CD4-positive, alpha-beta T cell treated with Interleukin-4 for 4 hours (primary cell): ENCODE measurements at places on chromosomes 12 and 14.

- peak; percentile 25 for DNase-seq
Observed at GRCh38 chr12:49827401-49828099, 663 bp downstream of the NCKAP5L start.

DNA sequence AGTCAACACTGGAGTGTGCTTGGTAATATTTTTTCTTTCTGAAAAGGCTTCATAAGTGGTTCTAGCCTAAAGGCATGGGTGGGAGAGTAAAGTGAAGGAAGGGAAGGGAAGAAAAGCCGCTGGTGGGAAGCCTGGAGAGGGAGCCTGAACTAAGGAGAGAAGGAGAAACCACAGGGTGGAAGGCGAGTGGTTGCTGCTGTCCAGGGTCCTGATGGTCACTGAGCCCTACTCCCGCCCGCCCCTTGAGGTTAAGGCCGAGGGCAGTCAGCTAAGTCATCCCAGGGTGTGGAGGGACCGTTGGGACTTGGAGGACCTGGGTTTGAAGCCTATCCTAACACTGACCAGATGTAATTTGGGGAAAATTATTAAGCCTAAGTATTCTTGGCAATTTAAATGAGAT, 189.1 kb downstream of the PIWIL1 start:
- no peak for DNase-seq

DNA sequence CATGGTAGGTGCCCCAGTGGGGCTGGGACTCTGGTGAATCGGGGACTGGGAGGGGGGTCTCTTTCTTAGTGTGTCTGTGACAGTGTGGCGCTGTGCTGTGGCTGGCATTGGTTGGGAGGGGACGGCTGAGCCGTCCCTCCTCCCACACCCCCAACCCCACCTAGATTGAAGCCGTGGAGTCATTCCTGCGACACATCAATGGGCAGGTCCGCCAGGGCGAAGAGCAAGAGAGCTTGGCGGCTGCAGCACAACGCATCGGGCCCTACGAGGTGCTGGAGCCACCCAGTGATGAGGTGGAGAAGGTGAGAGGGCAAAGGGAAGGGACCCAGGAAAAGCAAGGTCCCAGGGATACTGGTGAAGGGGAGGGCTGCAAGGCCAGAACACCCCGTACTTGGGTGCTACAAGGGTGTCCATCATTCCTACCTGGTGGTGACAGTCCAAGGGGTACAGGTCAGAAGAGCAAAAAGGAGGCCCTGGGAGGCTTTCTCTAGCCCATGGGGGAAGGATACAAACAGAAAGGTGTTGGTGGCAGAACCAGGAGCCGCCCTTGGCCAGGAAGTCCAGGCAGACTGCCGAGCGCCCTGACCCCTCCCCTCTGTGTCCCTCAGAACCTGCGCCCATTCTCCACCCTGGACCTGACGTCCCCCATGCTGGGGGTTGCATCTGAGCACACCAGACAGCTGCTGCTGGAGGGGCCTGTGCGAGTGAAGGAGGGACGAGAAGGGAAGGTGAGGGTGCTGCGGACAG, 7.4 kb downstream of the PLEKHG6 start:
- no peak for DNase-seq

DNA sequence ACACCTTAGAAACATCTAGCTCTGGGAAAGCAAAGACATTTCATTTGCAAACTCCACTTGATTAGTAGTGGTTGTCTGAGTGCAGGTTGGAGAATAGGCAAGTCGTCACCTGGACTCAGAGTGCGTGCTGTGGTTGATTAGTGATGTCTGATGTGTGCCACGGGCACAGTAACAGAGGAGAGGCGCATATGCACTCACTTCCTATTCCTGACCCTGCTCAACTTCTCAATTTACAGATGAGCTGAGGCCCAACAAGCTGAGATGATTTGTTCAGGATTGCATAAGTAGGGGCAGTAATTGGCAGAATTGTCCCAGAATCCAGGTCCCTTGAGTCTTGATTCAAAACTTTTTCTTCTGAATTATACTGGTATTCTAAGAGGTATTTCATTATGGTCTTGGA, 44.9 kb downstream of the ADCK1 start:
- no peak for DNase-seq

GRCh38 chr14:44970907-44971306, 8.9 kb downstream of the TOGARAM1 start:
- no peak for DNase-seq

DNA sequence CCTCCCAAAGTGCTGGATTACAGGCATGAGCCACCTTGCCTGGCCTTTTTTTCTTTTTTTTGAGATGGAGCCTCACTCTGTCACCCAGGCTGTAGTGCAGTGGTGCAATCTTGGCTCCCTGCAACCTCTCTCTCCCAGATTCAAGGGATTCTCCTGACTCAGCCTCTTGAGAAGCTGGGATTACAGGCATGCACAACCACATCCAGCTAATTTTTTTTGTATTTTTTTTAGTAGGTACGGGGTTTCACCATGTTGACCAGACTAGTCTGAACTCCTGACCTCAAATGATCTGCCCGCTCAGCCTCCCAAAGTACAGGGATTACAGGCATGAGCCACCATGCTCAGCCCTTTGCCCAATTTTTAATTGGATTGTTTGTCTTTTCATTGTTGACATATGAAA, 58.0 kb downstream of the SINHCAF start:
- DNase-seq, result no peak

GRCh38 chr12:18468246-18469075, 207.1 kb downstream of the PIK3C2G start:
- no peak for DNase-seq

- DNase-seq, result no peak
Observed at GRCh38 chr12:47944685-47945340, 18.6 kb upstream of the TMEM106C start.

DNA sequence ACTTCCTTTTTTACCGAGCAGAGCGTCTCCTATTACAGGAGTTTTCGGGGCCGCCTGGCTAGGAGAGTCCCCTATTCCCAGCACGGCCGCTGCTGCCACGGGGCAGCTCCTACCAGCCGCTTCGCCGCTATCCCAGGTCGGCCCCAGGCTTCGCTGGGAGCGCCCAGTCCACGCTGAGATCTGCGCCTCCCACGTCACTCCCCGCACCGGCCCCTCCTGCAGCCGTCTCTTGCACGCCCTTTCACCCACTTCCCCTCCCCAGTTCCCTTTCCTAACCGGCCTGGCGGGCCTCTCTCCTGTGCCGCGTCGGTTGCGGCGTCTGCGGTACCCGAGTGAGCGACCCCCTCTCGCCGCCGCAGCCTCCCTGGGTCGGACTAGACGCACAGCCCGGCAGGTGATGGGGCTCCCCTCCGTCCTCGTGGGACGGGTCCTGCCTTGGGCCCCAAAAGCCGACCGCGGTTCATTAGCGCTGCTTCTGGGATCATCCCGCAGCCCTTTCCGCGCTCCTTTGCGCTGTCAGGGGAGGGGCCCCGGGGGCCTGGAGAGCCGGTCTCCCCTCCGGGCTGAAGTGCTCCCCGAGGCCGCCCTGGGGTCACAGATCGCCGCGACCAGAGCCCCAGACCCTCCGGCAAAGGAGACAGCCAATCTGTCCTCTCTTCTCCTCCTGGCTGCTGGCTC, 1318.4 kb downstream of the TMEM121 start:
- peak; percentile 56 for DNase-seq

- peak; percentile 32 for DNase-seq
Observed at GRCh38 chr12:45244561-45245343, 28.9 kb downstream of the ANO6 start.

GRCh38 chr14:55120571-55121495, 8.2 kb upstream of the LGALS3 start:
- DNase-seq, result no peak

DNA sequence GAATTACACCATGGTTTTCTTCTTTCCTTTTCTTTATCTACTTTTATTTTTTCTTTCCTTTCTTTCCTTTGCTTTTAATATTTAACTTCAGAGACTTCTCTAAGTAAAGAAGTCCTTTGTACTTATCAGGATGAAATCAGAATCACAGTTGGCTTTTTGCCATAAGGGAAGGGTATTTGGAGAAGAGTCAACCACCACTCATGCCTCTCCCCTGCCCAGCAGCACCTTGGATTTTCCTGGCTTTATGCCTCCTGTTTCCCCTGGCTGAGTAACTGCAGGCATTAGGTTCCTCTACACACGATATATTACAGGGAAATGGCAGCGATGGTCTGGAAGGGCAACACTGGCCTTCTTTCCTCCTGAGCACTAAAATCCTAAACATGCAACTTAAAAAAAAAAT, 266.4 kb upstream of the CAND1 start:
- no peak for DNase-seq

GRCh38 chr12:116674643-116675183, 63.2 kb downstream of the SPRING1 start:
- DNase-seq, result no peak

DNA sequence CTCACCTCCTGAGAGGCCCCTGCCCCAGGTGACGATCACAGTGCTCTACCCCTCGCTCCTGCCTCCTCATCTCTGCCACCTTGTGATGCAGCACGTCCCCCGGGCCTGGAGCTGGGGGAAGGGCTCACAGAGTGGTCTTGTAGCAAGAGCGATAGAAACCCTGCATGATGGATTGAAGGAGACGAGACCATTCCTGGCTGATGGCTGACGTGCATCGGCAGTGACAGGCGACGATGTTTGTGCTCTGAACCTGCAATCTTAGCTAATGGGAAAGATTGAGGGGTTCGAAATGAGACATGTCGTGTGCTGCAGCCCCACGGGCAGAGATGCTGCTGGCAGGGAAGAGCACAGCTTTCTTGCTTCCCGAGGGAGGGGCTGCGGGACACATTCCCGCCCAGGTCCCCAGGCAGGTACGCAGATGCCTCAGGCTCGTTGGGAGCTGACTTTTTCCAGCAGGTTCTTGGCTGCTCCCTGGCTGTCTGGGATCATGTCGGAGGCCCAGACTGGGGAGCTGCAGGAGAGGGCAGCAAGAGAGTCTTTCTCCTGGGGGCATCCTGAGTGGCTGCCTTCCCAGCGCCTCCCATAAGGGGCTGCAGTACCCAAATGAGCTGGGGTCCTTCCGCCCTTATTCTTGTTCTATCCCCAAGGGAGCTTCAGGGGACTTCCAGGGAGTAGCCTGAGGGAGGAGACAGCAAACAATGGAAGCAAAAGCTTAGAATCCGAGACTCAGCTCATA, 38.7 kb upstream of the GPATCH2L start:
- DNase-seq, result no peak

GRCh38 chr12:26109343-26109881, 15.4 kb downstream of the BHLHE41 start:
- DNase-seq, result no peak

DNA sequence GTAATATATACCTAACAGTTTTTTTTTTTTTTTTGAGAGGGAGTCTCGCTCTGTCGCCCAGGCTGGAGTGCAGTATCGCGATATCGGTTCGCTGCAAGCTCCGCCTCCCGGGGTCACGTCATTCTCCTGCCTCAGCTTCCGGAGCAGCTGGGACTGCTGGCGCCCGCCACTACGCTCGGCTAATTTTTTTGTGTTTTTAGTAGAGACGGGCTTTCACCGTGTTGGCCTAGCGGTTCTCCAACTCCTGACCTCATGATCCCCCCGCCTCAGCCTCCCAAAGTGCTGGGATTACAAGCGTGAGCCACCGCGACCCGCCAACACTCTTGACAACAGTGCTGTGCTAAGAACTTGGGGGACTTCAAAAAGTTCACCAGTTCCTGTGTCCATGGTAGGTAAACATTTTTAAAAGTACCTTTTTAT, 63.5 kb downstream of the FOXG1 start:
- no peak for DNase-seq

- no peak for DNase-seq
Observed at GRCh38 chr12:92242907-92243306, 97.3 kb upstream of the BTG1 start.

- DNase-seq, result no peak
Observed at GRCh38 chr14:54220071-54220703, 176.6 kb upstream of the CDKN3 start.

DNA sequence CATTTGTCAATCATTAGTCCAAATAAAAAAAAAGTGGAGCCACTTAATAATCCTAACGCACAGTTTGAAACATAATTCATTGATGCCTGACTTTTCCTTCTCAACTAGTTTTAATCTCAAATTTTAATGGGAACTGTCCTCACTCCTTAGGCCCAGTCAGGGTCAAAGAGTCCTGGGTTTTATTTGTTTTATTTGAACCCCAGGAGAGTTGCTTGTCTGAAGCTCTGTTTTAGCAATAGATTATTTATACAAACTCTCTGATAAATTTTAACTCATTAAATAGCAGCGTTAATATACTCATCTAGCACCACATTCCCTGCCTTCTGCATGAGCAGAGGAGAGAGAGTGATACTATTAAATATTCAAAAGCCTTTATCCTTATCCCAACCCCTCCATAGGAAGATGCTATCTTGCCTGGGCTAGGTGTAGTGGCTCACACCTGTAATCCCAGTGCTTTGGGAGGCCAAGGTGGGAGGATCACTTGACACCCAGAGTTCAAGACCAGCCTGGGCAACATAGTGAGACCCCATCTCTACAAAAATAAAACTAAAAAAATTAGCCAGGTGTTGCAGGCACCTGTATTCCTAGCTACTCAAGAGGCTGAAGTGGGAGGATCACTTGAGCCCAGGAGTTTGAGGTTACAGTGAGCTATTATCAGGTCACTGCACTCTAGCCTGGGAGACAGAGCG, 14.5 kb upstream of the DUSP6 start:
- no peak for DNase-seq

DNA sequence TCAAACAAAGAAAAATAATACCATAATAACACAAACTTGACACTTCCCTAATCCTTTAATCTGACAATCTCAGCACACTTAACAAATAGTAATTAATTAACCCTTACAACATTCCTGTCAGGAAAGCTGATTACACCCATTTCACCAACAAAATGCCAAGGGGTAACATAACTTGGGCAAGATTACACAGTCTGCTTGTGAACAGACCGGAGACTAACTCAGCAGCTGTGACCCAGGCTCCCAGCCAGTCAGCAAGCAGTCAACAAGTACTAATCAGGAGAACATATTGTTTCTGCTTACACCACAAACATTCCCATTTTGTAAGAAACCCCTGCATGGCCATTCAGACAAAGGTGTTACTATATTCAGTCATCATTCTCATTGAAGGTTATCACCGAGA, 592.5 kb upstream of the FLRT2 start:
- DNase-seq, result no peak

DNA sequence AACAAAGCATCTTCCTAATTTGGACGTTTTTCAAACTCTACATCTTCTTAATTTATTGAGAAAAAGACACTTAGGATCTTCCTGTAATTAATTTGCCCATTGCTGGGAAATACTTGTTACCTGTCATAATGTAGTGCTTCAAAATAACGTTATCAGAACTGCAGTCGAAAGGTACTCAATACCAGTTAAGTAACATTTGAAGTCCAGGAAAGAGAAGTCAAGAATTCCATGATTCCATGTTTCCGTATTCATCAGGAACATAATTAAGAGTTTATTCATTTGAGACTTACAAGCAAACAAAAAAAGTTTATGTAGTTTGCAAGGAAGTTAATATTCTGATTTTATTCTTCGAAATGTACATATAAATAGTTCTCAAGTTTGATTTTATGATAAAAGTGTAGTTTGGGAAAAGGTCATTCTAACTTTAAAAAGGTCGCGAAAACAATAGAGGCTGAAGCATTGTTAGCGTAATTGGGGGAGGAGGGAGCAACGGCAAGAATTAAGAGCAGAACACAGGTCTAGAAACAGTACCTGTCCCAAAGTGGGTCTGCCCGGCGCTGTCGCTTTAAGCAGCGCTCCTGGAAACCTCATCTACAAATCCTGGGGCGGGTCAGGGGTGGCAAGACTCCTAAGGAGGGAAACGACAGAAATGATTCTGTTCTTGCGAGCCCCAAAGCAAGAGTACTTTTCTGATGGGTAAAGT, 1.2 kb upstream of the KCNMB4 start:
- no peak for DNase-seq

GRCh38 chr14:76531821-76532318, 155.9 kb downstream of the ESRRB start:
- DNase-seq, result no peak

- DNase-seq, result no peak
Observed at GRCh38 chr14:92362781-92363235, 39.8 kb downstream of the SLC24A4 start.

GRCh38 chr12:20400003-20400402, 31.7 kb downstream of the PDE3A start:
- DNase-seq, result no peak
